Activated CD4-positive, alpha-beta T cell treated with anti-CD3 and anti-CD28 coated beads, Interleukin-2, amount 50 U/mL, for 24 hours (primary cell): ENCODE measurements at places on chromosomes 1 and 21.

DNA sequence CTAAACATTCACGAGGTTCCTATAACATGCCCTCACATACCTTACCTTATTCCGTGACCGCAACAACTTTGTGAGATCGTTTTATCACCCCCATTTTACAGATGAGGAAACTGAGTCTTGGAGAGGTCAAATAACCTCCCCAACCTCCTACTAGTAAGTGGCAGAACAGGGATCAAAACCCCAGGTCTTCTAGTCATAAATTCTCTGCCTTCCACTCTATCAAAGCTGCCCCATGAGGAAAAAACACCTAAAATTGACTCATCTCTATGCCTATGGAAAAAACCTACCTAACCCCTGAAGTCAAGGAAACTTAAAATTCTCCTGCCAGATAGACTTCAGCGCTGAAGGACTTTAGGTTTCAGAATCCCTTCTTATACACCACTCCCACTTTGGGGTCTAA lies 69.5 kb upstream of the ERRFI1 start:
- no peak for DNase-seq

GRCh38 chr1:34850382-34850781 lies 9.2 kb downstream of the SMIM12 start:
- DNase-seq, result no peak

DNA sequence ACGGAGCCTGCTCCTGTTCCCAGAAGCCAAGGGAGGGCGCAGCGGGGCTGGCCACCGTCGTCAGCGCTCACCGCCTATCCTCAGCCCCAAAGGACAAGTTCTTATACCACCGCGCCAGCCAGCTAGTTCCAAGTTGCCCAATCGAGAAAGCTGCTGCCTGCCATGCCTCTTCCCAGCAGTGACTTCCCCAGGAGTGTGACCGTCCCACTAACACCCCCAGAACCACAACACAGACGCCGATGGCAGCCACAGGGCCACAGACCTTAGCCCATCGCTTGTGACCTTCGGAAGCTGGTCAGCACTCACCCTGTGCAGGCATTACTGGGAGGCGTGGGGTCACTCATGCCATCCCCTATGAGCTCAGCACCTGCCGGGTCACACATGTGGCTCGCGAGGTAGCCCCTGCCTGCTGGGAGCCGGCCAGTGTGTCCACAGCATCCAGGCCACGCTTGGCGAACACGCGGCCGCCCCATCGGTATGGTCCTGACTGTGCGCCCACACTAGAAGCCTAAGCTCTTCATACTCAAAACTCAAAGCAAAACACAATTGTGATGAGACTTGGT lies 20.1 kb downstream of the NADK start:
- DNase-seq, result no peak

DNA sequence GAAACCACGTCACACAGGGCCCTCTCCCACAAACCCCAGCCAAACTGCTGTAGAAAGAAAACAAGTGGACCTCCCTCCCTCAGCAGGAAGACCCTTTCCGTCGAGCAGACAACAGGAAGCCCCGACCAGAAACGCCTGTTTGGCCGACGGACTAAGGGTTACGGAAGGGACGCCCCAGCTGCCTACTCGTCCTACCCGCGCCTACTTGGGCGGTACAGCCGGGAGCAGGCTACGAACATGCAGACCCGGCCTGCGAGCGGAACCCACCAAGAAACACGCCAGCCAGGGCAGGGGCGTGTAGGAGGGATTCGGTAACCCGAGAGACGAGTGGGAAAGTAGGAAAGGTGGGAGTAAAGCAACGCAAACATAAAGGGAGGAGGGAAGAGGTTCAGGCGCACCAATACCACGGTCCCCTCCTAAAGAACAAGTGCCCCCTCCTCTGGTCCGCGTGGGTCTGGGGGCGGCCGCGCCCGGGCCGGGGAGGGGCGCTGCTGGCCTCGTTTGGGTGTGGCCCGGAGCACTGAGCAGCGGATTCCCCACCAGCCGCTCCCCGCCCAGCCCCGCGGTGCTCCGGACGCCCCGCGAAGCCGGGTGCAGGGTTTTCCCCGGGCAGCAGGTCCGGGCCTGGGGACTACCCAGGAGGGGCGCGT lies 450 bp downstream of the S100A10 start:
- DNase-seq, result no peak

- DNase-seq, result no peak
These were observed 55.2 kb upstream of the KAZN start for GRCh38 chr1:14543191-14543840.
